ENCODE measurements at places on chromosomes 12 and 14.
A peak's percentile ranks its signal among the peaks of the same experiment; 100 is the strongest.

- DNase-seq, result peak; percentile 64
Observed at GRCh38 chr12:5648692-5649359, 216.9 kb downstream of the NTF3 start.

DNA sequence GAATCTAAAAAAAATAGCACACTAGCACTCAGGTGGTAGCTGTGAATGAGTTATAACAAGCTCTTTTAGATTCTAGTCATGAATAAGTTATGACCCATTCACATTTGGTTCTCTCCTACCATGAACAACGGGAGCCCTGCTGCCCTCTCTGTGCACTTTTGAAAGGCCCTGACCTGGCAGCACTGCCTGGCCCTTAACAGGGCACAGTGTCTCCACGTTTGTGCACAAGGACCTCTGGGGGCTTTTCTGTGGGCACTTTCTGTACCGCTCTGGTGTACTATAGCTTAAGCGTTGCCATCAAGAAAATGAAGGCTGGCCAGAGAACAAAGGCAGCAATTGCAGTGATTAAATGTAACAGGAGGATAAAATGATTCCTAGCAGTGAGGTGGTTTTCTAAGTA lies 21.2 kb downstream of the CCDC92 start:
- DNase-seq, result no peak

- no peak for DNase-seq
Observed at GRCh38 chr12:29782285-29782870, 1.4 kb downstream of the TMTC1 start.

DNA sequence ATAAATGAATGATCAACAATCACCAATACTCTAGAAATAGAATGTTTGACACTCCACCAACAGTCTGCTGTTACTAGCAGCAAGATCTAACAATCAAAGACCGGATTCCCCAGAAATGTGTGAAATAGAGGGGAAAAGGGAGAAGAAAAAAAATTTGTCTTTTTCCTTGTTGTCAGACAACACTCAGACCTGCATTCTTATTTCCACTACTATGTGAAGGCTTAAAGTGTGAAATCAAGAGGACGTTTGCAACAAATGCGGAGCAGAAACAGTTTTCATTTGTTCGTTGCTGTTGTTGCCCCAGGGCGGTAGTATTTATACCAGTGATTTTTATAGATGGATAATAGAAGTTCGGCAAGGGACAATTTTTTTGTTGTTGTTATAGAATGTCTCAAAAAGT lies 9.2 kb downstream of the NKX2-1 start:
- no peak for DNase-seq

- DNase-seq, result no peak
Observed at GRCh38 chr12:123598522-123598921, 3.4 kb upstream of the DDX55 start.

DNA sequence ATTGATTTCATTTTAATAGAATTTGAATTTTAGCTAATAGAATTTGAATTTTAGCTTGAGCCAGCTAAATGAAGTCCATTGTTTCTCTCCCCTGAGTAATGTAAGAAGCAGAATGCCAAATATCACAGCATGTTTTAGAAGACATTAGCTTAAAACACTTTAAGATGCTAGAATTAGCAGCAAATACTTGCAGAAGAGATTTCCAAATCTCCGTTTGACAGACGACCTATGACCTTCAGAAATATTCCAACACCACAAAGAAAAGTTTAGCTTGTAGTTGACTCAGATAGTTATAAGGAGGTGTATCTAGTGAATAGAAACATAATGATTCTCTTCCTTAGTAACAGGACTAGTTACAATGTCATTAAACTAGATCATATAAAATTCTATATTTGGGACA lies 51.7 kb upstream of the MYF6 start:
- no peak for DNase-seq

DNA sequence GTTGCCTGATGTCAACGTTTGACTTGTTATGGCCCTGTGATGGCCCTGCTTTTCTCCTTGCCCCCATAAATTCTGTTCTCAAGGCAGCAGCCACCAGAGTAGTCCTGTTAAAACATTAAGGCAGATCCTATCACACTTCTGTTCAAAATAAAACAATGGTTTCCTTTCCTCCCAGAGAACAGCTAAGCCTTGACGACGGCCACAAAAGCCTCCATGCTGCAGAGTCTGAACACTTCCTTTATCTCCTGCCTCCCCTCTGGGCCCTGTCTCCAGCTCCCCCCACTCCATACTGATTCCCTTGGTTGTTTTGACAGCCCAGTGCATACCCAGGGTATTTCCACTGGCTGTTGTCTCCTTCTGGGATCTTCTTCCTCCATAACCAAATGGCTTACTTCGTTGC lies 618.1 kb downstream of the MED13L start:
- no peak for DNase-seq

- no peak for DNase-seq
Observed at GRCh38 chr12:3045989-3046388, 31.2 kb upstream of the TSPAN9 start.

DNA sequence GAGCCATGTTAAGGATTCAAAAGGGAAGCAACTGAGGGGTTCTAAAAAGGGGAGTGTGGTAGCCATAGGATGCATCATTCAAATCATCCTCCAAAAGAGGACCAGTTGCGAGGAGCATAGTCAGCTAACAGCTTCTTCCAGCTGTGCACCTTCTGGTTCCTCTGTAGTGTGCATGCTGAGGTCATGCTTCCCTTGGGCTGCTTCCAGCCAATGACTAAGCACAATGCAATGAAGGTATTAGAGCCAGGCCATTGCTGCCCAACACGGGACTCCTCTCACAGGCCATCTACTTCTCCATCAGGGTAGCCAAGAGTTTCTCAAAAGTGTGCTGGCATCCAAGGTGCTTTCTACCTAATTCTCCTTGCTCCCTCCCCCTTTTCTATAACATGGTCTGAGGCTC lies 69.2 kb upstream of the ARID2 start:
- peak; percentile 38 for DNase-seq

DNA sequence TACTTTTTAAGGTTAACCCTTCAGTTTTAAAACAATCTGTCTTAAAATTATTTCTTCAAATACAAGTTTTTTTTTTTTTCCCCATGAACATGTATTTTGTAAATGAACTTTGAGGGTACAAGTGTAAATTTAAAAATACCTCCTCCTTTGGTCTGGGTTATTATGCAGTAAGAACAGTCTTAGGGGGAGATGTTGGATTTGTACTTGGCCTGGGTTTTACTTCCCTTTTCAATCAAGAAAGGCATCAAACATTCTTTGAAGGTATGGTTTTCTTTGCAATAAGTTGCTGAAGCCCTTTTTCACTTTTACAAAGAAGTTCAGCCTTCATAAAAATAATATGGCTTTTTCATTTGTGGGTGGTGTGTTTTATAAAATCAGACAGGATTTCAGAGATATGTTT lies 20.5 kb downstream of the WBP11 start:
- no peak for DNase-seq

DNA sequence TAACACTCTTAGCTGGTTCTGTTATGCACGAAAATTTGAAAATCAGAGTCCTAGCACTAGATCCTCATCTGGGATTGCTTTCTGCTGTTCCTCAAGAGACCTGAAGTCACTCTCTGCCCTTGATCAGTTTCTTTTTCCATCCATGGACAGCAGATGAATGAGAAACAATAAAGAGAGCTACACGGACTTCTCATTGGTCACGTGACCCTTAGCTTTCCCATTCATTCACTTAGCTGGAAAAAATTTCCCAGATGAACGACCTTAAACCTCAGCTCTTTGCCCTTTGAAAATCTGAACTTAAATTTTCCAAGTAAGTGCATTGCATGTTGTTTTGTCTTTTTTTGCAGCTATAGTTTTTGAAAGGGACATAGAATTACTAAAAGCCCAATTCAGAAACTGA lies 27.2 kb upstream of the RGS6 start:
- DNase-seq, result no peak

DNA sequence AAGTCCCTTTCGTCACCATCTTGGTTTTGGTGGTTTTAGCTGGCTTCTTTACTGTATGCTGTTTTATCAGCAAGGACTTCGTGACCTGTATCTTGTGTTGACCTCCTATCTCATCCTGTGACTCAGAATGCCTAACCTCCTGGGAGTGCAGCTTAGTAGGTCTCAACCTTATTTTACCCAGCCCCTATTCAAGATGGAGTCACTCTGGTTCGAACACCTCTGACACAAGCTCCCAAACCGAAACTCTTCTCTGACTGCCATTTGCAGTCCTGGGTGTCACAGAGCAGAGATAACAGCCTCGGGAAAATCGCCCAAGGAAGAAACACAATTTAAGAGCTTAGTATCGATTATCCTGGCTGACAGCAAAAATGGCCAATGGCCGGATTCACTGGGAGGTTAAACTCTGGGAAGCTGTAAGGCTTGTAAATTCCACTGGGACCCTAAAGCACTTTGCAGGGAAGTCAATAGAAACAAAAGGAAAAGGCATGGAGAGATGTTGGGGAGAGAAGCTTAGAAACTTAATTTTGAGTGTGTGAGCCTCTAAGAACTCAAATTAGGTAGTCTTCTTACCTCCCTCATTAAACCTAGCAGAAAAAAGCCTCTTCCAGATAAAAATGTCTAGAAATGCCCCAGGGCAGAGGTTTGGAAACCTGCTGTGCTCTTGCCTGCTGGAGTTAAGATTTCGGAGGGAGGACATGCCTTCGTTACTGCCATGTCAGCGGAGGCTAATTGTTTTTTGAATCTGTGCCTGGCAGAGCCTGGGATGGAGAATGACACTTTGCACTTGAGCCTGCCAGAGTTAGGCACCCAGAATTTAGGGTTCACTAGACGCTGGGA lies 56.5 kb upstream of the RPH3A start:
- no peak for DNase-seq

- DNase-seq, result no peak
Observed at GRCh38 chr12:209246-209645, 4.7 kb downstream of the SLC6A12 start.

GRCh38 chr14:77955816-77956484 lies 156.0 kb downstream of the ADCK1 start:
- DNase-seq, result no peak

- no peak for DNase-seq
Observed at GRCh38 chr14:56888274-56888673, 78.0 kb upstream of the OTX2 start.

DNA sequence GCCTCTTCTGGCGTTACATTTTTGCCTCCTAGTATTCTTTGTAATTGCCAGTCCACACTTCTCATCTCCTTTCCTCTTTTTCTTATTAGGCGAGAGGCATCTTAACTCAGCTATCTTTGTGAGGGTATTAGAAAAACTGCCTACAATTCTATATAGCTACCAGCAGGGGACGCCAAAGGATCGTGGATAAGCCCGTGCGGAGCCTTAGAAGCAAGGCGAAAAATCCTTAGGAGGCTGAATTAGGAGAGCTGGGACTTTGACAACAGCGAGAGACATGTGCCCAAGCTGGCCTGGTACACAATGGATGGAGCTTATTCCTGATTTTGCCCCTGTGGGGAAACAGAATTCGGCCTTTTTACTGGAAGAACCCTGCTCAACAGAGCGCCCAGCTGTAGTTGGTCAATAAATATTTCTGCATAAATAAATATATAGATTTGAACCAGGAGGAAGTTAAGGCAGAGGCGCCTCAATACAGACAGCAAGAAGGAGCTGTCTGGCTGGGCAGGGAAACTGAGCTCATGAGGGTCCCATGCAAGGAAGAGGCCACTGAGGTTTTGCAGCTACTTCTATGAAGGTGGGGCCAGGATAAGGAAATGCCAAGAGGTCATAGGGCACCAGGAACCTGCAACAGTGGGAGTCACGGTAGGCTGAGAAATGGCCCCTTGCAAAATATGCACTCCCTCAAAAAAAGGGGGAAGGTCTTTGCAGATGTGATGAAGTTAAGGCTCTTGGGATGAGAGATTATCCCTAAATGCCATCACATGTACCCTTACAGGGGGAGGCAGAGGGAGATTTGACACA lies 14.6 kb upstream of the RBM19 start:
- DNase-seq, result peak; percentile 74

DNA sequence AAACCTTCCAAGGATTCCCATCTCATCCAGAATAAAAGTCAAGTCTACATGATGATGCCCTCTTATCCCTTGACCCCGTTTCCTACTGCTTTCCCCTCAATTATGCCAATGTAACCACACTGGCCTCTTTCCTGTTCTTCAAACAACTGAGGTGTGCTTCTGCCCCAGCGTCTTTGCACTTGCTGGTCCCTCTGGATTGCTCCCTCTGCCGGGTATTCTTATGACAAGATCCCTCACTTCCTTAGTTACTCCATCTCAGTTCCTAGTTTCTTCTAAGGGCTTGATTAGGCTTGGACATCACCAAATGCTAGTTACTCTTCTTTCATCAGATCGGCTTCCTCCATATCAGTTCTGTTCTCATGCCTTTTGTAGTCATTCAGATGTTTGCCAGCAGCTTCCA lies 32.7 kb upstream of the PELI2 start:
- DNase-seq, result no peak

DNA sequence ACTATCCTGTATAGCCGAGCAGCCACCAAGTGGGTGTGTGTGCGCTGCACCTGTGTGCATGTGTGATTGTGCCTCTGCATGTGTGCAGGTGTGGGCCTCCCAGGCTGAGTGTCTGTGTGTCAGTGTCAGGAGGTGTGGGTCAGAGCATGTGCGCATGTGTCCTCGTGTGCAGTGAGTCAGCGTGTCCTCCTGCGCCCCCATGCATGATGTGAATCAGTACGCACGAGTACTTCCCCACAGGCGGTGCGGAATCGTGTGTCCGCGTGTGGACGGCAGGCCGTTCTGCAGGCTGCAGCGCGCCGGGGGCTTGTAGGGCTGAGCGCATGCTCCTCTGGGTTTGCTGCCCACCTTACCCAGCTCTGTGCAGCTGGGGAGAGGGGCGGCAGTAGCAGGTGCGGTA lies 34.2 kb downstream of the DTX1 start:
- no peak for DNase-seq

- DNase-seq, result no peak
Observed at GRCh38 chr12:124532967-124533366, 34.4 kb downstream of the NCOR2 start.

DNA sequence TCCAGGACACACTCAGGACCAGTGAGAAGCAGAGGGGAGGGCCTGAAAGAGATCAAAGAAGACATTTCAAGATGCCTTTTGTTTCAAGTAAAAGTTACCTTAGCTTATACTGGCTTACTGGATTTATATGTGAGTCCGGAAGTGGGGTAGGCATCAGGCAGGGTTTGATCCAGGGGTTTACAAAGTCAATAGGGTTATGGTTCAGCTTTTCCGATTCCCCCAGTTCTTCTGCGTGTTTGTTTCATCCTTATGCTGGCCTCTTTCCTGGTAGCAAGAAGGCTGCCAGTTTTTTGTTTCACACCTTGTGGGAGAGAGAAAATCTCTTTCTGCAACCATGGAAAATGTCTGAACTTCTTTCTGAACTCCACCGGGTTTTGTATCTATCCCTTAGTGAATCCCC lies 126.3 kb downstream of the ESRRB start:
- no peak for DNase-seq

GRCh38 chr14:94923786-94924185 lies 153.9 kb upstream of the GSC start:
- no peak for DNase-seq

GRCh38 chr14:92969871-92970270 lies 46.9 kb downstream of the CHGA start:
- no peak for DNase-seq

GRCh38 chr12:52166672-52167071 lies 25.1 kb downstream of the KRT80 start:
- DNase-seq, result no peak

GRCh38 chr12:64907097-64907496 lies 82.7 kb downstream of the TBC1D30 start:
- DNase-seq, result no peak

- DNase-seq, result no peak
Observed at GRCh38 chr12:24121911-24122310, 172.4 kb upstream of the SOX5 start.

GRCh38 chr12:128536810-128537209 lies 269.8 kb downstream of the TMEM132C start:
- DNase-seq, result no peak

GRCh38 chr14:76990084-76990483 lies 38.4 kb downstream of the IRF2BPL start:
- no peak for DNase-seq

- no peak for DNase-seq
Observed at GRCh38 chr12:80419644-80420043, 24.4 kb upstream of the PTPRQ start.
